ENCODE measurements at places on chromosomes 3 and 15. TPM values are rescaled to one million over a fixed set of nuclear protein-coding genes. Genes with fewer than 3 reads are reported as not detected.

Gene GOLGA8T
- 0.26 TPM for total RNA-seq

Gene ALDH1A2
- total RNA-seq = 7.7 TPM

DNA sequence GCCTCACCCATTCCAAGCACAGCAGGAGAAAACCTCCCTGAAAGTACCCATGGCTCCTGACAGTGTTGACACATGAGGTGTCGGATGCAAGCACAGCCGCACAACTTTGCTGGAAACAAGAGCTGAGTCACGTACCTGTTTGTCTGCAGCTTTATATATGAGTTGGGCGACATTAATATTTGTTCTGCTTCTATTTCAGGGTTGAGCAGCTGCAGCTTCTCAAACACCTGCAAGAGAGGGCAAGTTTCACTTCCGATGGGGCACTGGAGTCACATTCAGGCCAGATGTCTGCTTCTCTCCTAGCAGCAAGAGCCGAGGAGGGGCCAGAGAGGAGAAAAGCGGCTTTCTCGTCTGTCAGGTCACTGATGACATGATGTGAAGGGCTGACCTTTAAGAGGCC is 88.0 kb downstream of the NUP210 start:
- H3K27me3 ChIP-seq = no peaks in the 10 kb centered on the region
- no peaks in the 10 kb centered on the region for H3K36me3 ChIP-seq
- no peak overlapping the region for H3K27ac ChIP-seq
- H3K4me1 ChIP-seq = no peaks in the 10 kb centered on the region

Gene EPHA6
- total RNA-seq = under 0.01 TPM

Gene SENP8
- 2.6 TPM for total RNA-seq

GRCh38 chr3:11969986-11970385 is 34.2 kb upstream of the SYN2 start:
- H3K4me1 ChIP-seq = no peaks in the 10 kb centered on the region
- no peaks in the 10 kb centered on the region for H3K27me3 ChIP-seq
- no peak overlapping the region for H3K4me3 ChIP-seq
- DNase-seq = no peak

DNA sequence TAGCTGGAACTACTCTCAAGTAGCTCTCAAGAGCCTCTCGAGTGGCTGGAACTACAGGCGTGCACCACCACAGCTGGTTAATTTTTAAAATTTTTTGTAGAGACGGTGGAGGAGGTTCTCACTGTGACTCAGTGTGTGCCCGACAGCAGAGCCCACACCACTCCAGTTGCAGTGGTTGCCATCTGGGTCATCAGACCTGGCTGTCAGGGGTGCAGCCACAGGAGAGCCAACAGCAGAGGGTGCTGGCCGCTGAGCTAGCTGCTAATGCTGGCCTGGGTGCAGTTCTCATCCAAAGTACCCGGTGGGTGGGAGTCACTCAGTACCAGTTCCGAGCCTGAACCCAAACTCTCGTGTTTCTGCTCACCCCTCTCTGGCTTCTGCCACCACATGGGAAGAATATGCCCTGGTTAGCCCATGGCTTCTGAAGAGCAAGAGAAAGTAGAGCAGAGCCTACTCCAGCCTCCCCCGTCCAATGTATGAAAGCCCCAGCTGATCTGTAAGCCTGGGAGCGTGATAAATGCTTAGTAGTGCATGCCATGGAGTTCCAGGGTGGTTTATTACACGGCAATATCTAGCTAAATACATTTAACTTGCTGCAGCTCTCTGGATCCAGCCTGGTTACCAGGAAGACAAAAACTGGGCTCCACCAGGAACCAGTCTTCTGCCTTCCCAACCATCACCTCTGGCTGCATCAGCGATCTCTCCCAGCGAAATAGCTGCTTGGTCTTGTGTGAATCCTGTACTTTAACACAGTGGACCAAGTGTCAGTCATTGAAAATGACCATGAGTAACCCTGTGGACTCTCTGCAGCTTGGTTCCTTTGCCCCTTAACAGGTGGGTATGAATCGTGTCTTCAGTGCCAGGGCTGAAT is 17.1 kb downstream of the UMPS start:
- no peak for DNase-seq
- H3K27ac ChIP-seq = no peak overlapping the region
- H3K4me3 ChIP-seq = no peak overlapping the region
- H3K36me3 ChIP-seq = peaks cover 6% of the 10 kb centered on the region

DNA sequence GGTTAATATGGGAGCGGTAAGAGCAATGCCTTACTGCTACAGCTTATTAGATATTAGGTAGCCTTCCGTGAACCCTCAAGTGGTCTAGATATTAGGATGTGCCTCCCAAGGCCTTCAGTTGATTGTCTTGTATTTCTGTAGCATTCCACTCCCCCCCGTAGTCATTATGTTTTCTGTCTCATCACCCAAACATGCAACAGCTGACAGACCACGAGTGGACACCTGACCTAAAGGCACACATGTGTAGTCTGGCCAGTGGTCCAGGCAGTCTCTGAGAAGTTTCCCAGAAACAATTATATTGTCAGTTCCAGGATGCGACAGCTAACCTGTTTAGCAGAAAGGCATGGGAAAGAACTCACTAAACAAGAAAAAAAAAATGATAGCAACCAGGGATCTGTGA is 1000.9 kb downstream of the AGBL1 start:
- H3K27ac ChIP-seq = no peak overlapping the region
- H3K4me1 ChIP-seq = no peaks in the 10 kb centered on the region
- DNase-seq = no peak
- no peak overlapping the region for H3K4me3 ChIP-seq

Gene FGF7
- 488 TPM for total RNA-seq

- H3K27ac ChIP-seq = no peak overlapping the region
- H3K27me3 ChIP-seq = no peaks in the 10 kb centered on the region
- H3K4me3 ChIP-seq = no peak overlapping the region
- H3K4me1 ChIP-seq = no peaks in the 10 kb centered on the region
- no peak for DNase-seq
- H3K36me3 ChIP-seq = no peaks in the 10 kb centered on the region
These were observed 118.8 kb downstream of the SRGAP3 start for GRCh38 chr3:9130345-9131305.

GRCh38 chr3:51671734-51672475 is 853 bp downstream of the TEX264 start:
- H3K27ac ChIP-seq = peak overlapping the region; percentile 72
- H3K4me1 ChIP-seq = peaks cover 13% of the 10 kb centered on the region
- H3K4me3 ChIP-seq = peak overlapping the region; percentile 59
- H3K27me3 ChIP-seq = no peaks in the 10 kb centered on the region

DNA sequence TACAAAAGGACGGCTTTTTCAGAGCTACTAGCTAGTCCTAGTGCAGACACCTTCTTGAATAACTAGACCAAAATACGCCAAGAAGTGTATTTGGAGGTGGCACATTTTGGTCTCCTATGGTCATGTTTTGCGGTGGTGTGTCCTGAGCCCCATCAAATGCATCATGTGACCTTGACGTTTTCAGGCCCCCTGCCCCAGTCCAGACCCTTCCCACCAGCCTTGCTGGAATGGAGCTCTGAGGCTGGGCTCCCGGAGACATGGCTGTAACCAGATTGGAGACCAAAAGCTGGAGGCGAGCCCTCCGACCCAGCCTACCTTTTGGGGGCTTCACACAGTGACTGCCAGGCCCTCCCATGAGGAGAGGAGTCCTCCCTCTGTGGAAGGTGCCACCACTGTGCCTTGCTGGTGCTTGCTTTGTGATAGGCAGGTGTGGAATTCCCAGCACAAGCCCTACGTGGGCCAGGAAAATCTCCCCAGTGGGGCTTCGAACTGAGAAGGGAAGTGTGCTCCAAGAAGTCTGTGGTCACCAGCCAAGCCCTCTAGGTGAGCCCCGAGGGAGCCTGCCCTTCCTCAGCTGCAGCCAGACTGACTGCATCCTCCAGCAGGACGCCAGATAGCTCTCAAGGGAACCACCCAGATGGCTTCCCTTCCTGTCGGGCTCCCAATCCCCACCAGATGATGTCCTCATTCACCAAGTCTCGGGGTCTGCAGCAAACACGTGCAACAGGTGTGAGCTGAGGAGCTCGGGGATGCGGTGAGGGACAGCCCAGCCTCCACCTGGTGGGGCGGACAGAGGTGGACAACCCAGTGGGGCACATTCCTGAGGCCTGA is 126.2 kb downstream of the ASB7 start:
- no peak overlapping the region for H3K4me3 ChIP-seq
- H3K4me1 ChIP-seq = peaks cover 7% of the 10 kb centered on the region
- H3K36me3 ChIP-seq = no peaks in the 10 kb centered on the region
- no peak for DNase-seq

DNA sequence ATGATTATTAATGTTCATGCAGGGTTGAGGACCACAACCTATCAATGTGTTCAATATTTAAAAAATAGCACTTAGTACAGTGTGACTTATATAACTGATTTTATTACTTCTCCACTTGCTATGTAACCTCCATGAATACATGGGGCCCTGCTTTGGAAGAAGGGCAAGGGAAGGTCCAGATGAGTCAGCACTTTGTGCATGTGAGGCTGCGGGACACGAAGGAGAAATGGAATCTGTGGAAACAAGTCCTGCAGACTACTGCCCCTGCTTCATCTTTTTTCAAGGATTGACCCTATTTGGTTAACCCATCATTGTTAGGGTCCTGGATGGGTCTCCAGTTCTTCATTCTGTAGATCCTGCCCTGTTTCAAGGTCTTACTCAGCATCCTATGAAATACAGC is 1.6 kb downstream of the NXPE3 start:
- DNase-seq = peak; percentile 89
- H3K4me3 ChIP-seq = peak overlapping the region; percentile 86
- H3K27ac ChIP-seq = no peak overlapping the region

- H3K27ac ChIP-seq = no peak overlapping the region
- no peaks in the 10 kb centered on the region for H3K27me3 ChIP-seq
- H3K4me3 ChIP-seq = no peak overlapping the region
- H3K36me3 ChIP-seq = no peaks in the 10 kb centered on the region
- no peak for DNase-seq
- H3K4me1 ChIP-seq = no peaks in the 10 kb centered on the region
These were observed 70.5 kb downstream of the PLXNA1 start for GRCh38 chr3:127053450-127053849.

GRCh38 chr3:79871656-79872055 is 103.9 kb upstream of the ROBO1 start:
- no peak overlapping the region for H3K27ac ChIP-seq
- H3K27me3 ChIP-seq = no peaks in the 10 kb centered on the region
- H3K4me1 ChIP-seq = no peaks in the 10 kb centered on the region
- H3K36me3 ChIP-seq = no peaks in the 10 kb centered on the region
- DNase-seq = peak; percentile 71

Gene FEZF2
- total RNA-seq = not detected

- H3K4me3 ChIP-seq = no peak overlapping the region
- no peak overlapping the region for H3K27ac ChIP-seq
- peaks cover 10% of the 10 kb centered on the region for H3K36me3 ChIP-seq
These were observed 454 bp downstream of the C15orf62 start for GRCh38 chr15:40770147-40770721.

DNA sequence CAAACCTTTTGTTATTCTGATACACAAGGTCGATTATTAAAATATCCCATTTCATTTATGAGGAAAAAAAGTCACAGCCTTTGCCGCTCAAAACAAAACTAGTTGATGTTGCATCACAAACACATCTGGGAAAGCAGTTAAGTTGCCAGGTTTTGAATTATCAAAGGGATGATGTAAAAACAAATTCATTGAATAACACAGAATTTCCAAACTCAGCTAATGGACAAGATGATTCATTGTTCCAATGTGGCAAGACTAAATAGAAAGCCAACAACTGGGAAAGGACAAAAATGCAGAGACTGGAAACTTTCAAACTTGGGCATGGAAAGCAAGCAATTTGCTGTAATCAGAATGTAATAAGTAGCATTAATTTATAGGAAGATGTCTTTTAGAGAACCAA is 610.0 kb upstream of the ZNF385D start:
- H3K4me3 ChIP-seq = no peak overlapping the region
- H3K27me3 ChIP-seq = no peaks in the 10 kb centered on the region
- no peaks in the 10 kb centered on the region for H3K4me1 ChIP-seq
- no peak overlapping the region for H3K27ac ChIP-seq
- peak; percentile 58 for DNase-seq

DNA sequence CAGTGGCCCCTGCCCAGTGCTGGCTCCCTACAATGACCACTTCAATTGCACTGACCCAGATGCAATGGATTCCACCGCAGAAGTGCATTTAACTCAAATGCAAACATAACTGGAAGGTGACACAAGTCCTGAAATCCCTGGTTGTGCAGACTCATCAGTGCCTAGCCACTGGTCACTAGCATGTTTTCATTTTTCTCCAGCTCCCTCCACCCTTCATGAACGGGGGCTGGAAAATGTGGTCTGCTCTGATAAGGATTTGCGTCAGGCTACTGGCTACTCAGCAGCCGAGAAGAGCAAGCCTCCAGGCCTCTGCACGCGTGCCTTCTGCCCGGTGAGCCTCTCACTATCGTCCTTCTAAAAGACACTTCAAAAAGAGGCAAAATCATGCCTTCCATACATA is 27.4 kb upstream of the FURIN start:
- H3K27ac ChIP-seq = no peak overlapping the region
- no peaks in the 10 kb centered on the region for H3K27me3 ChIP-seq
- peaks cover 12% of the 10 kb centered on the region for H3K4me1 ChIP-seq

Gene FOXP1
- 101 TPM for total RNA-seq

- no peak overlapping the region for H3K4me3 ChIP-seq
- no peaks in the 10 kb centered on the region for H3K4me1 ChIP-seq
- H3K27me3 ChIP-seq = no peaks in the 10 kb centered on the region
These were observed 107.3 kb downstream of the HERC1 start for GRCh38 chr15:63726491-63726890.

GRCh38 chr15:87268675-87269074 is 987.9 kb downstream of the NTRK3 start:
- no peak overlapping the region for H3K4me3 ChIP-seq
- no peaks in the 10 kb centered on the region for H3K27me3 ChIP-seq
- peak; percentile 61 for DNase-seq
- H3K27ac ChIP-seq = no peak overlapping the region
- no peaks in the 10 kb centered on the region for H3K36me3 ChIP-seq

DNA sequence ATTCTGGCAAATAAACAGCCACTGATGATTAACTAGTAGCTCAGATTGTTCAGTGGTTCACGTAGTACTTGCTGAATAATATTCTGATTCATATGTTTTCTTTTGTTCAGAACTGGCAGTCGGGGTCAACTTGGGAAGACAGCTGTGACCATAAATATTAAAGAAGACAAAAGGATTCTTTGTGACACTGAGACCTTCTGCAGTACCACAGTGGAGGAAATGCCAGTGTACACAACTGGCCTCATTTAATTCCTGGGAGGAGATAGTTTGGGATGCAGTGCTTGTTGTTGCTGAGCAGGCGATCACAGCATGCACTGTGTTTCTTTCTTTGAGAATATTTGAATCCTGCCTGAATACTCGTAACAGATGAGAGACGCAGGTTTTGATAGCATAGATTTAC is 26.7 kb upstream of the MCF2L2 start:
- no peak overlapping the region for H3K27ac ChIP-seq
- DNase-seq = peak; percentile 21
- H3K36me3 ChIP-seq = no peaks in the 10 kb centered on the region

- no peak for DNase-seq
- peaks cover 7% of the 10 kb centered on the region for H3K27me3 ChIP-seq
- H3K4me3 ChIP-seq = no peak overlapping the region
- H3K36me3 ChIP-seq = no peaks in the 10 kb centered on the region
These were observed 214.4 kb downstream of the TLE3 start for GRCh38 chr15:69883306-69883705.

Gene SUCNR1
- under 0.01 TPM for total RNA-seq
